Left kidney (tissue), 8 donors: ENCODE measurements at places on chromosomes 2 and 18. TPM values are rescaled to one million over a fixed set of nuclear protein-coding genes. Genes with fewer than 3 reads are reported as not detected.

DNA sequence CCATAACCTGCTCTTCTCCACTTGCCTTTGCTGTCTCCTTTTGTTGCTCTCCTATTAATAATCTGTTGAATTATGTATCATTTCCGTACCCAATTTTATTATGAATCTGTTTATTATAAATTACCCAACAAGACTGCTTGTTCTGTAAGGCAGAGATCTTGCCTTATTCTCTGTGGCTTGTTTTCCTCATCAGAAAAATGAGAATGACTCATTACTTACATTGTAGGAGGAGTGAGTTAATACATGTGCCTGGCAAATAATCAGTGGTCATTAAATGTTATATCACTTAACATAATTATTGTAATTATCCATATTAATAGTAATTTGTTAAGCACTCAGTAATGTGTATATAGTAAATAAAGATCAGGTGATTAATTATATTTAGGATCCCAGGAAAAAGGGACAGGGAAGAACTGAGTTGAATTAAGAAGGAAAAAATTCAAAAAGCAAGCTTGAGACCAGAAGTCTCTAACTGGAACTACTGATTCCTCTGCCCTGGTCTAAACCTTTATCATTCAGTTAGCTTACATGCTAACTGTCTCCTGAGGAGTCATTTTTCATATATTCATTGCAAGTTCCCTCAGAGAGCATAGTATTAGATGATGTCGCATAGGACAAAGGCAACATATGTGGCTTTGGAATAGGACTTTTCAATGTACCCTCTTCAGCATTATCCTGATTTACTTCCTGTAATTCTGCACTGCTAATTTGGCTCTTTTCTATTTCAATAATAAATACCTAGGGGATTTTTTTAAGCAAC lies 335.7 kb downstream of the GALNT13 start:
- no peak for DNase-seq

DNA sequence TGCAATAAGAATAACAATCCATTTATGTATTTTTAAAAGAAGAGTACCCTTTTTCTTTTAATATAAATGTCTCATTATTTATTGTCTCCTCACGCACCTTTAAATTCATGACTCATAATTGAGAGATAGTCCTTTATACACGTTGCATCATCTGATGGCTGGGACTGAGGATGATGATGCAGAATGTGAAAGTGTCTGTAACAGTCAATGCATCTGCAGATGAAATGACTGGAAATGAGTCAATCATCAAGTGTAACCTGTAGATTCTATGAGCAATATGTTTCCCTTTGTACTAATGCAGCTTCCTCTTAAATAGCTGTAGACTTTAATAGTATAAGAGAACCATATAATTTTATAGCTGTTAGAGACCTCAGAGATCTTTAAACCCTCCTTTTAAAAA lies 26.1 kb upstream of the SYT4 start:
- no peak for DNase-seq

DNA sequence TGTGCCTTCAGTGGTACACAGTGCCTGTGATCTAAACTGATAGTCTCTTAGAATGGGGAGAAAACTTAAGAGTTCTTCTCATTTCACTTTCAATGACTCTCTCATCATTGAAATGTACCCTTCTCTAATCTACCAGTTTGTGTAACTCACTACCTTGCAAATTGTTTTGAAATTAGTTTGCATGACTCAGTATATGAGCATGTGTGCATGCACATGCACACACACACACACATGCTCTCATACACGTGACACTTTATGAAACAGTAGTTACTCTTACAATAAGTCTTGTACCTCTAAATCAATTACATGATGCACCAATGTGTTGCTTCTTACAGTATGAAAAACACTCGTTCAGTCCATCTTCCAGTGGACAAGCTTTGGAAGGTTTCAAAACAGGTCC lies 10.6 kb downstream of the LYPD6B start:
- no peak for DNase-seq

DNA sequence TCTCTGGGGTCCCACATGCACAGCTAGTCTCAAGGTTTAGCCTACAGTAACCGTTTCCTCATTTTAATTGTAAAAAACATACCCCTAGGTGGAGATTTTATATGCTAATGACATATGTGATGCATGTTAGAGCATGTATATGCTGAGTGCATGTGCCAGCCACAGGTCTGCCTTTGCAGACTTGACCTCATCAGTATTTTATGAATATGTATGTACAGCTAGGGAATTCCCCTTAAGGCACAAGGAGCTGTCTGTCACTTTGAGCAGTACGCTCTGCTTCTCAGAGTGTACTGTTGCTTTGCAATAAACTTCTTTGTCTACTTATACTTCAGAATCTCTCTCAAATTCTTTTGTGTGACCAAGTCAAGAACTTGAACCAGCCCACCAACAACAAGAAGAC lies 131.2 kb upstream of the ERBB4 start:
- DNase-seq = no peak

DNA sequence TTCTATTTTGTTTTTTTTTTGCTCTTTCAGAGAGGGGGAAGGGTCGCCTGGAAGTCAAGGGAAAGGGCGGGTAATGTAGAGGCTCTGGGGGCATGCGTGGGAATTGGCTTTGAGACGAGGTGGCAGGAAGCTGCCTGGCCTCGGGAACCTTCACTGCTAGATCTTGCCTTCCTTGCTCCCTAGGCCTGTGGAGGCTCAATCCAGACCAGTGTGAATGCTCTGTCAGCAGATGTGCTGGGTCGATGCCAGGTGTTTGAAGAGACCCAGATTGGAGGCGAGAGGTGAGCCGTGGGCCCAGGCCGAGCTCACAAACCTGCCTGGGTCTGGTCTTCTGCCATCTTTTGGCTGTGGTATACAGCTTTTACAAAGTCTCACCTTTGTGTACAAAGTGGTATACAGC lies 15.5 kb downstream of the CCT7 start:
- DNase-seq = no peak

DNA sequence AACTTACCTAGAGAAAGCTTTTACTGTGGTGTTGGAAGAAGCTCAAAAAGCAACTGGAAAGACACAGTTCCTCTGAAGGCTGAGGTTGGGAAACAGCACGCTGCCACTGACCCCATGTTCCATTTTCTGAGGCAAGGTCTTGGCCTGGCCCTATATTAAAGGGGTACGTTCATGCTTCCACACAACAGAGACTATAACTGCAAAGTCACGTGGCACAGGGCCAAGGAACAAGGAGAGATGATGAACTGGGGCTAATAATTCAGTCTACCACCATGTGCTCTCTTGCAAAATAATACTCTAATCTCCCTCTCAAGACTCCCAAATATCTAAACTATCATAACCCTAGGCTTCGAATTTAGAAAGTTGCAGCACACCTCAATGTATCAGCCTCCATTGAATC lies 381.6 kb downstream of the DSEL start:
- DNase-seq = no peak

DNA sequence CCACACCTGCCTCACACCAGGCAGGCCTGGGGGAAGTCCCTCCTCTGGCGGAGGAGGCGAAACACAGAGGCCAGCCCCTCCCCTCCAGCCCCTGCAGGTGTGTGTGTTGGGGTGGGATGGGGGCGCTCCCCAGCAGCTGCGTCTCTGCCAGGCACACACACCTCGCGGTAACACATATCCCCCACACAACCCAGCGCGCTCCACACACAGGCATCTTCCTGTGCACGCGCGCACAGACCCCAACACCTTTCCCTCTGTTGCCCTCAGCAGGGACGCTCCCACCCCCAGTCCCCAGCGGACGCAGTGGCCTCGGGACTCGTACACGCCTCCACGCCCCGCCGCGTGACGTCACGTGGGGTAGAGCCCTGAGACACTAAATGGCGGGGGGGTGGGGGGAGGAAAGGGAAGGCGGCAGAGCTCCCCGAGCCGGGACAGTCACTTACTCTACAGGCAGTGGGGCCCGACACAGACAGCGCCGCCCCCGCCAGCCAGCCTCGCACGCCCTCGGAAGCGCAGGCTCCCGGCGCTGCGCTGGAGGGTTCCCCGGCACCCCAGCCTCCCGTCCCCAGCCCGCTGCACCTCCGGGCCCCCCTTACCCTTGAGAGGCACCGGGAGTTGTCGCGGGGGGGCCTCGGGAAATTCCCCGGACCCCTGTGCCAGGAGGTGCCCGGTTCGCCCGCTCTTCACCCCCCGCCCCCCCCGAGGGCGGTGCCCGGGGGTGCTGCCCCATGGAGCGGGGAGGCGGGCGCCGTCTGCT lies at the start of gene WNT10A:
Gene WNT10A (plus strand): TSS at position 751 of the 757 bp plus-strand sequence. CDS start 144 bp downstream, outside the sequence.
- no peak for DNase-seq

MOCOS gene
- 1.2 TPM for polyA plus RNA-seq

PSD4 gene
- polyA plus RNA-seq = 10.0 TPM
